ENCODE measurements at places on chromosomes 2 and 18. TPM values are rescaled to one million over a fixed set of nuclear protein-coding genes. Genes with fewer than 3 reads are reported as not detected.
A peak's percentile ranks its signal among the peaks of the same experiment; 100 is the strongest.

DNA sequence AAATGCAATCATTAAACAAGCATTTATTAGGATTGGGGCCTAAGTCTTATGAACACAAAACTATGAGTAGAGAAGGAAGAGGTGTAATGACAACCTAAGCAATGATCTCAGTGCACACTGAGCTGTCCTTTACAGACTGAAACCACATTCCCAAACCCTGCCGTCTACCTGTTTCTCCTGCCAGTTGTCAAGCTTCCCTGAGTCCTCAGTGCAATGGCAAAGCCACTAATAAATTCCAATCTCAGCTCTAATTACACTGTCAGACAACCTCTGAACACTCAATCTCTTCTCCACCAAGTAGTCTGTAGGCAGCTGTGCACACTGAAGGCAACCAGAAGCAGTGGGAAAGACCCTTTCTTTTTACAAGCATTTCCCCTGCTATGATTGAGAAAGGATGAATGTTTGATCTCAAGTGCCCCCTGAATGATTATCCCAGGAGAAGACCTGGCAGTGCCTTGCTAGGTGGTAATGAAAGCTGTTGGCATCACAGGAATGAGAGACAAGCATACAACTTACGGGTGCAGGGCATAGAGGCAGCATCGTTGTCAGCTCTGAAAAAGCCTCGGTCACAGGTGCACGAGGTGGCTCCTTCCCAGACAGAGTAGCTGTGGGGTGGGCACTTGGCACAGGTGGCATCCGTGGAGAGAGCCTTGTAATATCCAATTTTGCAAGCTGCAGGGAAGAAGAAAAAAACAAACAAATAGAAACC is 71.4 kb downstream of the EPHA4 start:
- no peak for DNase-seq

GRCh38 chr2:103961862-103962261 is 892.1 kb upstream of the POU3F3 start:
- no peak for DNase-seq

GRCh38 chr2:184504252-184504651 is 94.1 kb upstream of the ZNF804A start:
- DNase-seq, result no peak

DNA sequence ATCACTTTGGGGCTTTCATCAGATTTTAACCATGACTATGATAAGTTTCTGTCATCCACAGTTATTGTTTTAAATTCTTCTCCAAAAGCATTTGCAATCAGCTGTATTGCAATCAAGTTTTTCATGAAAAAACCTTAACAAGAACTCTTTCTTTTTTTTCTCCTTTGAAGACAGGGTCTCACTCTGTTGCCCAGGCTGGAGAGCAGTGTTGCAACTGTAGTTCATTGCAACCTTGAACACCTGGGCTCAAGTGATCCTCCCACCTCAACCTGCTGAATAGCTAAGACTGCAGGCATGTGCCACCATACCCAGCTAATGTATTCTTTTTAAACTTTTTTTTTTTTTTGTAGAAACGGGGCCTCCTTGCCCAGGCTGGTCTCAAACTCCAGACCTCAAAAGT is 45.5 kb upstream of the C2orf66 start:
- DNase-seq, result no peak

DNA sequence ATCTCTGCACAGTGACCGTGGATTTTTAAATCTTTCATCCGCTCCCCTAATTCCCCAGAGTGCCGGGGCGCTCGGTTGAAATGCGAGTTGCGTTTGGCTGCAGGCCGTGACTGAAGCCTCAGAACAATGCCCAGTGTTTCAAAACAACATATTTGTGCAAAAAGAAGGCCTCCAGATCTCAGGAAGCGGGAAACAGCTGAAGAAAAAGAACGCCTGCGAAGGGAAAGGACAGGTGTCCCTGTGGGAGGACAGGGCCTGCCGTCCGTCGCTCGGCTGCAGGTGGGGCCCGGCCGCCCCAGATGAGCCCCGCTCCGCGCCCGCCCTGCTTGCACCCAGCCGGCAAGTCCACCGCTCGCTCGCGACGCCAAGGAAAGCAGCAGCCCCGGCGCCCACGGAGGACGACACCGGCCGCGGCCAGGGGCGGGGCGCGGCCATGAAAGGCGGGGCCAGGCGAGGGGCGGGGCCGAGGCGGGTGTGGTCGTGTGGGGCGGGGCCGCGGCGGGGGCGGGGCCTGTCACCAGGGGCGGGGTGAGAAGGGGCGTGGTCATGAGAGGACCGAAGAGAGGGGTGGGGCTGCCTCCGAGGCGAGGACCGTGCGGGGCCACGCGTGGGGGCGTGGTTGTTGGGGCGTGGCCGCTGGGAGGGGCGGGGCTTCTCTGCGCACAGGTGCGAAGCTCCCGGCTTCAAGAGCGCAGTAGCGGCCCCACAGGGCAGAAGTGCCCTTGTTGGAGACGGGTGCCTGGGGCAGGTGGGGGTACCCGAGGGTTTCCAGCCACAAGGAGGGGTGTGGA is 17.6 kb upstream of the BOK start:
- peak; percentile 40 for DNase-seq

DNA sequence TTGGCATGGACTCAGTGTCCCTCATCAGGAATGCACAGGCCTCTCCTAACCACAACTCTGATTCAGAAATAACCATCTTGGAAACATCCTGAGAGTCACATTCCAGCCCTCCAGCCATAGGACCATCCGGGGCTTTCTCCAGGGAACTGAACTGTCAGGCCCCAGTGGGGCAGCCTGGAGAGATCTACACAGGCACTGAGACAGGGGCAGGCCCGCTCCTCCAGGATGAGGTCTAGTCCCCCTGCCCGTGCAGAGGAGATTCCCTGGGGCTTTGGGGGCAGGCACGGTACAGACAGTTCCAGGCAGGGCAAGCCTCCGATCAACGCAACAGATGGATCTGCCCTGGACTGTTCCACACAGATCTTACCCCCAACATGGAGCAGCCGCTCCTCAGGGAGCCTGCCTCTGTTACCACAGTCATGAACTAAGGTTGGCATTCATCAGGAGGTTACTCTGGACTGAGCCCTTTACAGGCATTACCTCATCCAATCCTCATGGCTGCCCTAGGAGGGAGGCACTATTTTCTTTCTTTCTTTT is 12.0 kb downstream of the KCNK3 start:
- no peak for DNase-seq

EFHD1 gene
- total RNA-seq, result 4.1 TPM

CCDC141 gene
- total RNA-seq, result not detected

DNA sequence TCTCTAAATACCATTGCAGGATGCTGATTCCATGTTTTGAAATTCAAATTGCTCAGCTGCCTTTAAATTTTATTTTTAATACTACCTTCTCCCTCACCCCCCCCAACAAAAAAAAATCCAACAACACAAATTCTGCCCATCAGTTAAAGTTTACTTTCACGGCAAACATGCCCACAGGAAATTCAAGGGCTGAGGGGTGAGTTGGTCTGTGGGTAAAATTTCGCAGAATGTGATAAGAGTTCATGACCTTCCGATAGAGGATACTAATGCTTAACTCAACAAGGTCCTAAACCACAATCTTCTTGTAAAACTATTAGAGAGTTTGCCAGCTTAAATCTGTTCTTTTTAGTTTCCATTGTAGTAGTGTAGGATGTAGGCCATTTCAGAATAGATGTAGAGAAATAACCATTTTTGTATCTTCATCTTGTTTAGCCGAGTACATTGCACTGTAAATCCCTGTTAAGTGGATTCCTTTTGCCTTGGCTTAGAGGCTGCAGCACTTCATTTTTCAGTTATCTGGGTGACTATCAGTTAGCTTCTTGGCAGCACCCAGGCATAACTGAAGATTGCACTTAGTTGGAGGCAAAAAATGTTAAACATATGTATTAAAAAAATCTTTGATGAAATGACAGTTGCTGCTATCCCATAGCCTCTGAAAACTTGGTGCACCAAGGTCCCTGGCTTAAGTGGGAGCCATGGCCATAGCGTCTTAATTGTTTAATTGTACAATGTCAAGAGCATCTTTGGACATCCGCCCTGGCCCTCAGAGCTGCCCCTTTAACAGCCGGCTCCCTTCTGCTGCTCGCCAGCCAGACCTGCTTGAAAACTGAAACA is 232.3 kb downstream of the HAUS1 start:
- DNase-seq, result no peak

DNA sequence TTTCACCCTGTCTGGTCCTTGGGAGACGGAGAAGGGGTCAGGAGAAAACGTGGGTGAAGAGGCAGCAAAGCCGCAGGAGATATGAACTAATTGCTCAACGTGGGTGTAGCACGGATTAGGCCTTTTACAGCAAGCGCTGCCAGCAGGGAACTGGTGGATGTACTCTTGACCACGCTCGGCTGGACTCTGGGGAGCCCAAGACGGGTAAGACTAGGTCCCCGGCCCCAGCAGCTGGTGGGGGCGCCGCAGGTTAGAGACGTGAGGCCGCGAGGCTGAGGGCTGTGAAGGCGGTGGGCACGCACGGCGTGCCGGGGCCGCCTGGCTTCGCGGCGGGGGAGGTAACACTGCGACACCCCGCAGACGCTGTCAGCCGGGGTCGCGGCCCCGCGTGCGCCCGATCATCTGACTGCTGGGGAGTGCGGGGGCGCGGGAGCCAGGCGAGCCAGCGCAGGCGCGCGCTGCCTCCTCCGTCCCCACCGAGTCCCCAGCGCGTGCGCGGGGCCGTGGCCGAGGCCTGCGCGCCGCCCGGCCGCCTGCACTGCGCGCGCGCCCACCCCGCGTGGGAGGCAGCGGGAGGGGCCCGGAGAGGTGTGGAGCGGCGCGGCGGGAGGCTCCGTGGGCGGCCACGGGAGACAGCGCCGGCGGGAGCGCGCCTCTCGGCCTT is at the start of gene CLIP4:
CLIP4 (plus strand) TSS at position 470 of the 664 bp plus-strand sequence. CDS start 5,974 bp downstream, outside the sequence.
- DNase-seq, result peak; percentile 23

MAPRE3 gene
- total RNA-seq, result 17.5 TPM

DNA sequence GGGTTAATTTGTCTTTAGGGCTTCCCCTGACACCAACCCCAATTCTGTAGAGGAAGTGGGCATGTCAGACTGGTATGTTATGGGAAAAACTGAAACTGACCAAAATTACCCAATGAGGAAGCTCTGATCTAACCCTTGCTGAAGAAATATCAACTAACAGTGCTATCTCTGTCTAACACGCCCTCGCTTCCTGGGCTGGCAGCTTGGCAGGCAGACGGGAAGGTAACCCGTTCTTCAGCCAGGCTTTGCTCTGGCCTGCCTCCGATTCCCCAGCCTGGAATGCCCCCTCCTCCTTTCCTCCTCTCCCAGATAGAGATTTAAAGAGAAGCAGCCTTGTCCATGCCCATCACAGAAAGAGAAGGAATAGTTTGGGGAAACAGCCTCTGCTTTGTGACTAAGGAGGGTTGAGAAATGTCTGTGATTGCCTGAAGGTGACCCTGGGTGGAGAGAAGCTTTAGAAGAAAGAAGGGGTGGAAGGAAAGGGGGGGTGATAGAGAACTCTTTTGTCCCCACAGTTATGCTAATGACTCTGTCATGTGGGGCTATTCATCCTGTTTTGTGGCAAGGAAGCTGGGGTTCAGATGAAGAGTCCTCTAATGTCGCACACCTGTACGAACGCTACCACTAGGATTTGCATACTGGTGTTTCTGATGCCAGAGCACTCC is 15.4 kb downstream of the HK2 start:
- DNase-seq, result no peak

DNA sequence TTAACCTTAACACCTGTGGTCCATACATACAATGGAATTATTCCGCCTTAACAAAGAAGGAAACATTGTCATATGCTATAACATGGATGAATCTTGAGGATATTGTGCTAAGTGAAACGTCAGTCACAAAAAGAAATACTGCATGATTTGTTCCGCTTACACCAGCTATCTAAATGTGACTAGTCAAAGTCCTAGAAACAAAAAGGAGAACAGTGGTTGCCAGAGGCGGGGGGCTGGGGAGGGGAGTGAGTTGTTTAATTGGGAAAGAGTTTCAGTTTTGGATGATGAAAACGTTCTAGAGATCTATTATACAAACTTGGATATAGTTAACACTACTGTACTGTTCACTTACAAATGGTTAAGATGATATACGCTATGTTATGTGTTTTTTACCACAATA is 72.0 kb downstream of the SPRED2 start:
- no peak for DNase-seq

SCYGR4 gene
- total RNA-seq, result not detected

DNA sequence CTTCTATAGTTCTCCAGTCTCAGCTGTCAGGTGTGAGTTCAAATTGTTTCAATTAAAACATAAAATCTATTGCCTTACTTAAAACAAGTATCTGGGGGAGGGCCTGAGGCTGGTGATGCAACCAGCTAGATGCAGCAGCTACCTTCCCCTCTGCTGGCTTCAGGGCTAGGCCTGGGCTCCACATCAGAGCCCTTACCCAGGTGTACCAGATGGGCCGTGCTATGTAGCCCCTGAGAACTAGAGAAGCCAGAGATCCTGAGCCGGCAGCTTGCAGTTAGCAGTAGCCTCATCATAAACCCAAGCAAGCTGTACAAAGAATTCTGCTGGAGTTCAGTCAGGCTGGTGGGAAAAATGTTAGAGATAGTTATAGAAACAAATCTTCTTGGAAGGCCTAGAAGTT is 97.7 kb upstream of the ACAA2 start:
- DNase-seq, result no peak

DNA sequence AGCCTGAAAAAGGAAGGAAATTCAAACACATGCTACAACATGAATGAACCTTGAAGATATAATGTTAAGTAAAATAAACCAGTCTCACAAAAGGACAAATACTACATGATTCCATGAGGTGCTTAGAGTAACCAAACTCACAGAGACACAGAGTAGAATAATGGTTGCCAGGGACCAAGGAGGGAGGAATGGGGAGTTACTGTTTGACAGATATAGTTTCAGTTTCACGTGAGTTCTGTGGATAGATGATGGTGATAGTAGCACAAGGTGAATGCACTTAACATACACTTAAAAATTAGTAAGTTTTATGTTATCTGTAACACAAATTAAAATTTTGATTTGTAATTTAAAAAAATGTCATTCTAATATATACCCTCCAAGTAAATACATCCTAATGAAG is 106.9 kb upstream of the ACVR1C start:
- DNase-seq, result no peak

DNA sequence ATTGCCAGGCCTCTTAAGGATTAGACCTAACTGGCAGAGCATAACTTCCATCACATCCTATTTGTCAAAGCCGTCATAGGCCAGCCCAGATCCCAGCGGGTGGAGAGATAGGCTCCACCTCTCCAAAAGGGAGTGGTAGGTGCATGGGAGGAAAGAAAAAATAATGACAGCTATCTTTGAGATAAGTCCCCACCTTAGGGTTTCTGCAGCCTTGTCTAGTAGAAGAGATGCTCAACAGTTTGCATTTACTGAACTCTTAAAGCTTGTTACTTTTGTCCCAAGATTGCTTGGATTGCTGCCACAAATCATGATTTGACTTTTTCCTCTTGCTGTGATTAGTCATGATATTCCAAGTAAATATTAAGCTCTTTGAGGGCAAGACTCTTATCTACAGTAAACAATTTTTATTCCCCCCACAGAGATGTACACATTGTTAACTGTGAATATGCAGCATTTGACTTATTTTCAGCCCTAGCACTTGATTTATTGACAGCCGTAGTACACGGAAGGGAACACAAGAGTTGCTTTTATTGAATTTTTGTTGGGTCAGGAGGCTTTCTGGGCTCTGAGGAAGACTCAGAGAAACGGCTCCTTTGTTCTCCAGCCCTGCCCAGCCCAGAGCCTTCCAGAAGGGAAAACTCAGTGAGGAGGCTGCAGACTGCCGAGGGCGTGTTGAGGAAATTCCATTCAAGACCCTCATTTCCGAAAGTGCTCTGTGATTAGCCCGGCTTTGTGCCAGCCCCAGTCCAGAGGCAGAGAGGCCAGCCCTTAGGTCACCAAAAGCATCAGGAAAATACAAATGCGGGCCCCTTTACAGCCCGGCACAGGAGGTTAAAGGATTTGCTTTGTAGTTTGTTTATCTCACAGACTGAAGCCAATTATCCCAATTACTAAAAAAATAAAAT is 75.5 kb upstream of the ZNF532 start:
- peak; percentile 56 for DNase-seq

TGIF1 gene
- total RNA-seq, result 49.1 TPM

GRCh38 chr2:129462349-129462748 is 517.1 kb upstream of the RAB6C start:
- no peak for DNase-seq

Measured in neural crest cell (in vitro differentiated cells).